ENCODE measurements at places on chromosomes 13 and 19.

GRCh38 chr13:25494698-25495411 lies 123.1 kb downstream of the ATP8A2 start:
- DNase-seq, result no peak

- no peak for DNase-seq
Measured at GRCh38 chr19:16436780-16437332, 34.9 kb downstream of the EPS15L1 start.

- no peak for DNase-seq
Measured at GRCh38 chr19:19551853-19552192, 13.8 kb downstream of the CILP2 start.

GRCh38 chr19:31545777-31546176 lies 196.5 kb upstream of the TSHZ3 start:
- DNase-seq, result no peak

GRCh38 chr13:53474878-53475277 lies 446.3 kb downstream of the OLFM4 start:
- DNase-seq, result no peak

- DNase-seq, result no peak
Measured at GRCh38 chr13:75024602-75025001, 457.4 kb downstream of the TBC1D4 start.

Measured in CD4-positive, CD25-positive, alpha-beta regulatory T cell (primary cell).